Stimulated activated CD8-positive, alpha-beta memory T cell treated with anti-CD3 and anti-CD28 coated beads, Interleukin-2, amount 100 ng/mL, for 48 hours (primary cell): ENCODE measurements at places on chromosomes 16 and 17.
A peak's percentile ranks its signal among the peaks of the same experiment; 100 is the strongest.

- no peak for DNase-seq
These were observed 59.5 kb upstream of the CACNG4 start for GRCh38 chr17:66904760-66905624.

- peak; percentile 43 for DNase-seq
These were observed 60.3 kb downstream of the RMI2 start for GRCh38 chr16:11405331-11406176.

GRCh38 chr16:85440744-85441143, 172.4 kb upstream of the GSE1 start:
- DNase-seq = no peak

GRCh38 chr16:66478733-66479511, 51.8 kb downstream of the BEAN1 start:
- peak; percentile 62 for DNase-seq

- DNase-seq = no peak
These were observed 8.4 kb downstream of the PIMREG start for GRCh38 chr17:6452471-6453266.

- no peak for DNase-seq
These were observed 80.1 kb upstream of the SDK2 start for GRCh38 chr17:73724341-73724740.

DNA sequence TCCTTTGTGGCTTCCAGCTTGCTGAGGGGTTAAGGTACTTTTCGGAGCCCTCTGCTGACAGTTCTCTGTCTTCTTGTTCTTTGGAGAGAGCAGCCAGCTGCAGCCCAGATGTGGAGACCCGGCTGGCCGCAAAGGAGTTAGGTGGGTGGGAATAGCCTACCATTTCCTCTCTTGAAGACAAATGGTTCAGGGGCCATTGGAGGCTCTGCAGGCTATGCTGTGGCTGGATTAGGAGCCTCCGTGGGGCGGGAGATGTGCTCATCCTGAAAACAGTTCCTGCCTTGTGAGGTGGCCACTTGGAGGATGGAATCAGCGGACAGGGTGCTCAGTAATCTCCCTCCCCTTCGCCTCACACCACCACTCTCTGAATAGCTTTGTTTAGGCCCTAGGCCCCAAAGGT, 30.3 kb downstream of the MEOX1 start:
- no peak for DNase-seq

DNA sequence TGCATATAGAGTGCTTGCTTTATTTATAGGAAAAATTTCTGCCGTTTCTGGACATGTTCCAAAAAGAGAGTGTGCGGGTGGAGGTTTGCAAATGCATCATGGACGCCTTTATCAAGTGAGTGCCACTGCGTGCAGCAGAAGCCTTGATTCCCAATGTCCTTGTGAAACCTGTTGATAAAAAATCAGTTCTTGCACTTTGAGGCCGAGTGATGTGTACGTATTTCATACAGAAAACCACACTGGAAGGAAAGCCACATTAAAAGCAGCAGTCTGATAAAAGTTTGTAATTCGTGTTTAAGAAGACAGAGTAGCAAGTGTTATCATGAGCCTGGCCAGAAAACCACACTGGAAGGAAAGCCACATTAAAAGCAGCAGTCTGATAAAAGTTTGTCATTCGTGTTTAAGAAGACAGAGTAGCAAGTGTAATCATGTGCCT, 78.0 kb downstream of the KNOP1 start:
- DNase-seq = no peak

GRCh38 chr16:68644296-68644695, 814 bp upstream of the CDH3 start:
- DNase-seq = no peak

GRCh38 chr16:47063011-47063724, 80.6 kb downstream of the NETO2 start:
- no peak for DNase-seq

- no peak for DNase-seq
These were observed 33.8 kb upstream of the KPNB1 start for GRCh38 chr17:47615766-47616424.

DNA sequence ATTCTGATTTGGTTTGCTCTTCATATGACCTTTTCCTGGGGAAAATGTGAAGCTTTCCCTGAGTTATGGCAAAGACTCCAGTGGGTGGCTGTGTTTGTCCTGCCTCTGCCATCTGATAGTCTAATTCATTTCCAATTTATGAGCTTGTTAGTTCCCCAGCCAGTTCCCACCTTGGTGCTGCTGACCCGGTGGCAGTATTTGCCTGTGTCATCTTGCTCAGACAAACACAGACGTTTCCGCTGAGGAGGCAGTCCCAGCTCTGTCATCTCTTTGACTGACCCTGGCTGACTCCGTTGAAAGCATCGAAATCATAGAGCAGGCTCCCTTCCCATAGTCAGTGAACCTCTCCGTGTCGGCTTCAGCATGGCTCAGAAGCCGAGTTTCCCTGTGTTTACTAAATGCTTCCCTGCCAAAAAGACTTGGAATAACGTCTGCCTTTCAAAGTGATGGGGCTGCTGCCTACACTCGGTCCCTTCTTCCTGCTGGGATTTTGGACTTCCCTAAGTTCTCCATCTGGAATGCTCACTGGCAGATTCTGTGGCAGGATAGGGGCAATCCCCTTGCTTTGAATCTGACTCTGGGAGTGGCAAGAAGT, 538.3 kb downstream of the NPIPA7 start:
- no peak for DNase-seq

DNA sequence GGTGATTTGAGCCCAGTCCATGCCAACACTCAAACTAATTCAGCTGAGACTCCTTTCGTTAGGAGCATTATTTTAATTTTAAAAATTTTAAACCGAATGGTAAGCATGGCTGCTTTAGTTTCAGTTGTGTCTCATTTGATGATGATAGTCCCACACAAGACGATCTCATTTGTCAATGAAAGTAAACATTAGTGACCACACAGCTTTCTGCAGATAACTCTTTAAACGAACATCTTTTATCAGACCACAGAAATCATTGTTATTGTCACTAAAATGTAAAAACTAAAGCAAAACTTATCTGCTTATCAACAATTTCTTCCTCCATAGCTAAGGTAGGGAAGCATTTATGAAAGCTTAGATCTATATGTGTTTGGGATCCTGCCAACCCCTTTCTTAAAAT, 382.2 kb downstream of the ZFHX3 start:
- DNase-seq = no peak

- no peak for DNase-seq
These were observed 1.2 kb downstream of the EPN3 start for GRCh38 chr17:50533720-50534148.

- DNase-seq = no peak
These were observed 93.0 kb downstream of the GOSR1 start for GRCh38 chr17:30570191-30570590.

- no peak for DNase-seq
These were observed 4.7 kb downstream of the RFNG start for GRCh38 chr17:82046903-82047302.

DNA sequence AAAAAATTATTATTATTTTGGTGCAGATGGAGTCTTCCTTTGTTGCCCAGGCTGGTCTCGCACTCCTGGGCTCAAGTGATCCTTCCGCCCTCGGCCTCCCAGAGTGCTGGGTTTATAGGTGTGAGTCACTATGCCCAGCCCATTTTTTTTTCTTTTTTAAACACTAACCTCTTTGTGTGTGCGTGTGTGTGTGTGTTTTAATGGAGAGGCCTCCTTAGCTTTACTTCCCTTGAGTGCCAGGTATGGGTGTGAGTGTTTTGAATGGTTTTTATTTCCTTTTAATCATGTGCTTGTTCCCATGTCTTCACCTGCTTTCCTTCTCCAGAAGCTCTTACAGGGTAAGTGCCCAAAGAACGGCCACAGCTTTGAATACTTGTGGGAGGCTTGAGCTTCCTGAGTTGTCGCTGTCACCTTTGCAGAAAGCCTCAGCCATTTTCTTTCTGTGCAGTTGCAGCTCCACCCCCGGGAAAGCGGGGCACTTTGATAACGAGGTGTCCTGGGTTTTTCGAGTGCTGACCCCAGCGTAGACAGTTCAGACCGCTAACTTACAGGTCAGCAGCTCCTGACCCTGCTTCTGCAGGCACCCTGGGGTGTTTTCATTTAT, 22.6 kb downstream of the AKAP1 start:
- no peak for DNase-seq

GRCh38 chr17:1462164-1463112, 6.4 kb upstream of the CRK start:
- DNase-seq = no peak

- no peak for DNase-seq
These were observed 126.0 kb upstream of the SDK2 start for GRCh38 chr17:73770115-73770848.

DNA sequence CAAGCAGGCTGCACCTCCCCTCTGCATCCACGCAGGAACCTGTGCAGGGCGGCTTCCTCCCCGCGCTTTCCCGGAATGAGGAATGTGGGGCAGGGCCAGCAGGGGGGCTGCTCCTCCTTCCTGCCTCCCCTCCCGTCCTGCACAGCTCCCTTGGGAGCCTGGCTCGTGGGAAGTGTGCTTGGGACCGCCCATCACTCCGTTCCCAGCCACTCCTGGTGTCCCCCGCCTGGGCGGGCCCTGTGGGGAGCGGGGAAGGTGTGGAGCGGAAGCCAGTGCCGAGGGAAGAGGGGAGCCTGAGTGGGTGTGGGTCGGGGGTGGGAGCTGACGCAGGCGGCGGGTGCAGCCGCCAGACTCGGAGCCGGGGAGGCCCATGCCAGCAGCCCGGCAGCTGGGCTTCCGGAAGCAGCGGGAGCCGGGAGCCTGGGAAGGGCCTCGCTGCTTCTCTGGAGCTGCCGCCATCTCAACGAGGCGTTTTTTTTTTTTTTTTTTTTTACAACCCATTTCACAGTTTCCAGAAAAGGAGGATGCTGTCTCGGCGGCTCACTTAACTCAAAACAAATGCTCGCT, 24.1 kb downstream of the BAHCC1 start:
- no peak for DNase-seq

GRCh38 chr16:50588276-50588675, 40.1 kb downstream of the NKD1 start:
- DNase-seq = no peak

DNA sequence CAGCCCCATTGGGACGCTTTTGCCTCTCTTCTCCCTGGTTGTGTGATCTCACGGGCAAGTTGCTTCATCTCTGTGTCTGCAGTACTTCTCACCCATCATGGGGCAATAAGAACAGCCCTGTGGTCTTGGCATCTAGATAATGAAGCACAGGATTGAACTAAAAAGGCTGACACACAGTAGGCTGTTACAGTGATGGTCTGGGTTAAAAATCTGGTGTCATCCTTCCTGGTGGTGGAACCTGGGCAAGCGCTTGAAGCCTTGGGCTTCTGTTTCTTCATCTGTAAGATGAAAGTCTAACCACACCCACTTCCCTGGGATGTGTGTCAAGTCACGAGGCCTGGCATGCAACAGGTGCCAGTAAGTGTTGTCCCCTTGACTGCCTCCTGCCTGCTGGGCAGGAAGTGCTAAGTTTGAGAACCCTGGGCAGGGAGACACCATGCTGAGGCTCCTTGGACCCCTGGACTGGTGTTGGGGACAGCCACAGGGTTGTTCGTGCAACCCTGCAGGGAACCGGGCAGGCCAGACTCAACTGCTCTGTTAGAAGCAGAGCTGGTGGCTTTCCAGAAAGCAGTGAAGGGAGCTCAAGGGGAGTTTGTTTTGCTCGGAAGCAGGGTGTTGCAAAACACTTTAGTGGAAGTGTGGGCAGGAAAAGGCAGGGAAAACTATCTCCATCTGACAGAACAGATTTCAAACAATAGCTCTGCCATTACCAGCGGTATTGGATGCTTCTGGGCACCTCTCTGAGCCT, 5.9 kb upstream of the MAP2K3 start:
- no peak for DNase-seq

DNA sequence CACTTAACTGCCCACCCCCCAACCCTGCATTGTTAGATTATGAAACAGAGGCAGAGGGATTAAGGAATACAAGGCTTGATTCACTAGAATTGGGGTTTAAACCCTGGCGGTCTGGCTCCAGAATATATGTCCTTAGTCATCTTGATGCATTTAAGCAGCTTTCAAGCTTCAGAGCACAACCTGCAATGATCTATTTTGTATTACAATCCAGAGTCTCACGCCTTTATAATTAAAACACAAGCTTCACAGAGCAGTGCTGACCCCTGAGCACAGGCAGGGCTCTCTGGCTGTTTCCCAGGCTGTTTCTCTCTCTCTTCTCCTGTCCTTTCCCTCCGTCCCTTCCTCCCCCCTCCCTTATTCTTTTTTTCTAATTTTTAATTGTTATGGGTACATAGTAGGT, 209.1 kb downstream of the SPECC1 start:
- DNase-seq = no peak

DNA sequence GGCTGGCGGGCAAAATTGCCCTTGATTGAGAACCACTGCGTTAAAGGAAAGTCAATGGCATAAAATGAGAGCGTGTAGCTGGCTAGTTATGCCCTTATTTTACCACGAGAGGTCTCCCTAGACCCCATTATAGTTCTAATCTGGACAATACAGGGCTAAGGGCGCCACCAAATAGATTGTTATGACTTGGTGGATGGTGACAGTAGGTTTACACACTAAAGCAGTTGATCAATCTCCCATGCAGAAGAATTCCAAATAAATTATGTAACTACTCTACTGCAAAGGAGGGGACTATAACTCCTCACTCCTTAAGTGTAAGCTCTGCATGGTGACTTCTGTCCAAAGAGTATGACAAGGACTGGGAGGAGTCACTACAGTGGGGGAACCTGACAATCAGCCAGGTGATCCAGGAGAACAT, 20.4 kb upstream of the YPEL2 start:
- DNase-seq = no peak

DNA sequence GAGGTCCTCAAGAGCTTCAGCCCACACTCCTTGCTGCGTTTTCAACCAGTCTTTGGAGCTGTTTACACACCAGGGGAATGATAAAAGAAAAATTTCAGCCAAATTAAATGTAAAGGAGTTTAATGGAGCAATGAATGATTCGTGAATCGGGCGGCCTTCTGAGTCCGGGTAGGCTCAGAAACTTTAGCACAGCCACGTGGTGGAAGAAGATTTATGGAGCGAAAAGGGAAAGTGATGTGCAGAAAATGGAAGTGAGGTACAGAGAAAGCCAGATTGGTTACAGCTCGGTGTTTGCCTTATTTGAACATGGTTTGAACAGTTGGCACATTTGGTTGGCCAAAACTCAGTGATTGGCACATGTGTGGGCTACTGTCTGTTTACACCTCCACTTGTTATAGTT, 305.4 kb downstream of the MAF start:
- no peak for DNase-seq

DNA sequence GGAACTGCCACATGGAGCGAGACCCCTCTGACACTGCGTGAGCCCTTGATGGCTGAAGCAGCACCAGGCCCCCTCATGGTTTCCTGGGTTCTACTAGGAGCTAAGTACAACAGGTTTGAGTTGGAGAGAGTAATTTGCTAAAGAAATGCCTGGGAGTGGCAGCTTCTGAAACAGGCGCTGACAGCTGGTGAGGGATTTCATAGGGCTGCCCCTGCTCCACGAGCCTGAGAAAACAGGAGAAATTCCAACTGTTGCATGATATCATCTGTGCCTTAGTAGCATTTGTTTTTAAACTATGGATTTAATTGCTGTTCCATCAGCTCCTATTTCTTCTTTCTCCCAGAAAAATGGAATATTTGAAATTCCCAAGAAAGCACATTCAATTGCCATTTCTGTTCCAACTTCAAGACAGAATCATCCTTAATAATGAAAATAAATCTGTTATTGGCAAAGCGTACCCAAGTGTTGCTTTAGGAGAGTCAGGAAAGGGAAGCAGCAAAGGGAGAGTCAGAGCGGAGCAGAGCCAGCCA, 78.8 kb upstream of the ANKFN1 start:
- DNase-seq = no peak
